Placental pericyte (primary cell): ENCODE measurements at places on chromosomes 3 and 15. TPM values are rescaled to one million over a fixed set of nuclear protein-coding genes. Genes with fewer than 3 reads are reported as not detected.

NRG4 gene
- total RNA-seq, result not detected in 2 replicates

FBXO40 gene
- not detected in 2 replicates for total RNA-seq

AHSG gene
- total RNA-seq, result not detected in 2 replicates

SCN5A gene
- total RNA-seq, result 0.22 and 1.1 TPM in 2 replicates

CGGBP1 gene
- total RNA-seq, result 58.2 and 63.4 TPM in 2 replicates

PPARG gene
- total RNA-seq, result 0.88 and 5.0 TPM in 2 replicates

GABRA5 gene
- total RNA-seq, result not detected in 2 replicates
